MCF 10A (cell line): ENCODE measurements at places on chromosomes 2 and 18. TPM values are rescaled to one million over a fixed set of nuclear protein-coding genes. Genes with fewer than 3 reads are reported as not detected.

COL5A2 gene
- 7.4 and 9.3 TPM in 2 replicates for total RNA-seq

HAT1 gene
- total RNA-seq = 40.7 and 41.8 TPM in 2 replicates

MC4R gene
- not detected in 2 replicates for total RNA-seq

THAP4 gene
- total RNA-seq = 64.5 and 91.8 TPM in 2 replicates

TTR gene
- not detected in 2 replicates for total RNA-seq

NPPC gene
- not detected in 2 replicates for total RNA-seq

MAP3K20 gene
- 134 and 150 TPM in 2 replicates for total RNA-seq

FAM237A gene
- total RNA-seq = not detected in 2 replicates

MRO gene
- not detected in 2 replicates for total RNA-seq

DQX1 gene
- 4.3 and 4.7 TPM in 2 replicates for total RNA-seq

IL37 gene
- not detected in 2 replicates for total RNA-seq

FARP2 gene
- total RNA-seq = 31.7 and 32.6 TPM in 2 replicates
